AG20443 (cell line): ENCODE measurements at places on chromosomes 7 and 10.
A peak's percentile ranks its signal among the peaks of the same experiment; 100 is the strongest.

DNA sequence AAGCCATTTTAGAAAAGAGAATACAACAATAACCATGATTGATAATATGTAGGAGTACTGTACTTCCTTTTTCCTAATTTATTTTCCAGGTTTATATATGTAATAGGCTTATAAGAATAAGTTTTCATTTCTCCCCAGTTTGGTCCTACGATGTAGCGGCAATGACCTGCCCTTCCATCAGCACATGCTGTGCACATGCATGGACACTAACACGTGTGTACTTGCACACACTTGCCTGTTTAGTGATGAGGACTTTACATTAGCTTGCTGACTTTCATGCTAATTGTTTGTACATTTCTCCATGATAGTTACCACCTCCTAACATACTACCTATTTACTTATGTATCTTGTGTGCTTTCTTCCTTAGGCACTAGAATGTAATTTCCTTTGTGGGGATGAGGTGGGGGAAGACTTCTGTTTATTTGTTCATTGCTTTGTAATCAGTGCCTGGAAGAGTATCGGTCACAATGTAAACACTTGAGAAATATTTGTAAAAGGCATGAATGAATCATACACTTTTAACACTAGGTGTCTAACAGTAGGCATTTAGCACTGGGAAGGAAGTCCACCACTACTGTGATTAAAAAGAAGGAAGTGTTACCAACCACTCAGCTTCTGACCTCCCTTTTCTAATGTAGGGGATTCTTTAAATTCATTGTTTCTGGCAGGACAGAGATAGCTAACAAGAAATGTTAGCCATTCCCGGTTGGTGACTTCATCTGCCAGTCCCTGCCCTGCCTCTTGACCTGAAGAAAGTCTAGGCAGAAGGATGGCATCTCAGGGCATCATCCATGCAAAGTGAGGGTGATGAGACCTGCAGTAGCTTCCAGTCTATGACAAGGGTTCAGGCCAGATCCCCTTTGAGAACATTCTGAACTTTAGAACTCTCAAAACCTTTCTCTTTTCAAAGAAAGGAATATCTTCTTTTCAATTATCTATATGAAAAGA, 120.2 kb upstream of the RAB18 start:
- no peak for DNase-seq

DNA sequence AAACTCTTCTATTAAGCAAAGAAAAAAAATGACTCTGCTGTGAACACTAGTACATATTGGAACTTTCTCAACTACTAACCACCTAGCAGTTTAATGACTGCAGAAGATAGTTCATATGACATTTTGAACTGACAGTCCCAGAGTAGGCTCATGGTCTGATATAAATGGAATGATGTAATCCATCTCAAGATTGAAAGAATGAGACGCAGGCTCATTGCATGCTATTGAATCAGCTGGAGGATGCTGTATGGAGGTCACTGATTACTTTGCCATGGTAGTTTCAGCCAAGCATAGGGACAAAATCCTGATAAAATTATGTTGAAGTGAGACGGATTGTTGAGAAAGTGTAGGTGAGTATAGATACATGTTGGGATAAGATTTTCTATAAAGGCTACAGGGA, 217.6 kb upstream of the SEMA3E start:
- DNase-seq, result no peak

- no peak for DNase-seq
These were observed 6.1 kb upstream of the COA1 start for GRCh38 chr7:43735403-43735801.

- DNase-seq, result no peak
These were observed 32.0 kb downstream of the GRID1 start for GRCh38 chr10:86334488-86335085.

GRCh38 chr10:96501985-96502384, 11.7 kb downstream of the TLL2 start:
- DNase-seq, result peak; percentile 4

DNA sequence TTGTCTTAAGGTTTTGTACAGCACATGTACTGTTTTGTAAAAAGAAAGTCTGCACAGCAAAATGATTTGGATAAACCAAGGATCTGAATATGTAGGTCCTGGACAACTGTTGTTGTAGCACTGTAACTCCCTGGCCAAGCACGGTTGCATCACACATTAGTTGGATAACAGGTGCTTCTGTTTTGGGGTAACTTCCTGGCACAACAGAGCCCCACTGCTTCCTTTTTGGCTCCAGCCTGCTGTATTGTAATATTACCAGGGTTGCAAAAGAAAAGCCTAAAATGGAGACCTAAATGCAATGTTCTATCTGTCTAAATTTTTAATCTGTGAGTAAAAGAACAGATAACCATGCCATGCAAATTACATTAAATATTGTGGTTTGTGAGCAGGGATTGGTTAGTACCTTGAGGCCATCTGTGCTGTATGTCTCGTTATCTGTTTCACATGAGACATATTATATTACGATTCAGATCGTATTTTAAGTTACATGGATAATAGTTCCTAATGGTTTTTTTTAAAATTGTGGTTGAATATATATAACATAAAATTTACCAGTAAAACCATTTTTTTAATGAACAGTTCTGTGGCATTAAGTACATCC, 27.5 kb upstream of the WAC start:
- no peak for DNase-seq

DNA sequence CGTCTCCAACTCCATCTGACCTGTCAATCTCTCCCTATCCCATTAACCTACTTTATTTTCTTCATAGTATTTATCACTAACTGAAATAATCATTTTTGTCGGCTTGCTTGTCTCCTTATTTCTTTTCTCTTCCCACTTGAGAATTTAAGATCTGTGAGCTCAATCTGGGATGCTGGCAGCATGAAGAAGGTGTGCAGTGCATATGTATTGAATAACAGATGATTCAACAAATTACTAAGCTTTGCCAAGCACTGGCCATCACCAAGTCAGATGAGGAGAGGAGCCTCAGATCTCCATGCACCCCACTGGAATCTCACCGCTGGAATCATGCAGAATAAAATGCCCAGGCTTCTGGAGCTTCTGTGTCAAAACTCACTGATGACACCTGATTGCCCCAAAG, 47.6 kb upstream of the PPP1R3C start:
- DNase-seq, result no peak

DNA sequence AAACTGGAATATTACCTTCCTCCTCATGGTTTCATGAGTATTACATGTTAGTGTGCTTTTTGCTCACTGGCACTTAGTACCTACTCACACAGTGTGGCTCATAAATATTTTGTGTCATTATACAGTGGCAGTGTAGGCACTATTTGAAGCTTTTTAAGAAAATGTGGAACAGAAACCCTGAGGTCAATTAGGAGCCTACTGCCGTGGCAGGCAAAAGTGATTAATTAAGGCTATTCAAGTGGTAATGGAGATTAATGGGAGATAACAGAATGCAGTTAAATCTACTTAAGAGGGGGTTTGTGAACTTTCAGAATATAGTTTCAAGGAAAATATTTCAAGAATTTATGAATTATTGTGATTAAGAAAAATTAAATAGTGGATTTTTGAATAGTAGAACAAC, 277.6 kb downstream of the HGF start:
- no peak for DNase-seq

DNA sequence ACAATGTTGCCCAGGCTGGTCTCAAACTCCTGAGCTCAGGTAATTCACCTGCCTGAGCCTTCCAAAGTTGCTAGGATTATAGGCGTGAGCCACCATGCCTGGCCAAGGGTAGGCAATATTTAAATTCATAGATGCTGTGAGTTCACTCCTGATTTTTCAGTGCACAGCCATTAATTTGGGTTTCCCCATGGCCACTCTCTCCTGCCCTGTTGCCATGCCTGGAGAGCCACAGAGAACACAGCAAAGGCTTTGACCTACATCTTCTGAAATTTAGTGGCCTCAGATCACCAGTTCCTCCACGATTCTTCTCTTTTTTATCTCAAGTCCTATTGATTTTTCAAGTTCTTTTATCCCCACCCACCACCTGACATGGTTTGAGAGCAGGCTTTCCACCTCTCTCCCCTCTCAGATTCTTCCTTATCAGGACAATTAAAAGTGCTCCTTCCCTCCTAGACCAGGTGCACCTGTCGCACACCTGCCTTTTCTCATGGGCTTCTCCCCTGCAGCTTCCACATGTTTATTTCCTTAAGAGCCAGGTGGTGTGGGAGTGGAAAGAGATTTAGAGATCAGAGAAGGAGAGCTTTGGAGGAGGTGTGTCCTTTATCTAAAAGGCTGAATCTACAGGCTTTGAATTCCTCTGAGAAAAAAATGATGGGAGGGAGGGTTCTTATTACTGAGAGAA, 123.8 kb downstream of the ADRA2A start:
- DNase-seq, result no peak

DNA sequence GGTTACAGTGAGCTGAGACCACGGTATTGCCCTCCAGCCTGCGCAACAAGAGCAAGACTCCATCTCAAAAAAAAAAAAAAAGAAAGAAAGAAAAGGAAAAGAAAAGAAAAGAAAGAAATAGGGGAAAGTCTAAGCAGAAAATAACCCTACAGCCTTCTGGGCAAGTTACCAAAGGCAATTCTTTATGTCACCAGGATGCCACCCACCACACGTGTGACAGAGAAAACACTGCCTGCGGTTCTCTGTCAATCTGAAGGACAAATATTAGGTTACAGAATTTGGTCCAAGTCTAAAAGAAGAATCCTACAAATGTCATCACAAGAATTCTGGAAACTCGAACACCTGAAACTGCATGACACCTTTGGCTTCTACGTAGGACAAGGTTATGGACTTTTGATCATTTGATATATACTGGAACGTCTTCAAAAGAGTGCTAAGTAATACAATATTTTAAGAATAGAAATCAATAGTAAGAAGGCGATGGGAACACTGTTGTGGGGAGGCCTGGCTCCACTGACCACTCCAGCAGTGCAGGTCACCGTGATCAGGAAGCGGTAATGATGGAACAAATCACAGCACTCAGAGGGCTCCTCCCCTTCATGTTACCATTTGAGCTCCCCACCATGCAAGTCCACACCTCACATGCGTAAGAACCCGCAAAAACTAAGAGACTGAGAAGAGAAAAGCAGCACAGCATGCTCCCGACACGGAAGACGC, 75.8 kb downstream of the MAD1L1 start:
- DNase-seq, result no peak

- DNase-seq, result no peak
These were observed 21.9 kb upstream of the LANCL2 start for GRCh38 chr7:55343002-55343781.

GRCh38 chr7:94307399-94308048, 87.2 kb upstream of the COL1A2 start:
- no peak for DNase-seq

DNA sequence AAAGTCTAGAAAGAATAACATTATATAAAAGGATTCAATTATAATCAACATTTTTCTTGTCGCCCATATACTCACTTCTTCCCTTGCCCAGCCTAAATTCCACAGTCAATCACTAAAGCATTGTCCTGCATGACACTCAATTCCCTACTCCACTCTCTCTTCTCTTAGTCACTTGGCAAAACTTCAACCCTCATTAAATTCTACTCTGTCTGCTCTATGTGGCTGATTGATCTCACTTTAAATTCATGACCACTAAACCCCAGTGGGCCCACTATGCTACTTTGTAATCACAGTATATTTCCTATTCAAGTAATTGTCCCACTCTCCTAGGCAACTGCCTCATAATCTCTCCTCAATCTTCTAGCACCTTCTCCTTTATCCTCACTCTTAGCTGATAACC, 54.1 kb downstream of the MTERF1 start:
- DNase-seq, result no peak

GRCh38 chr7:68601826-68602225, 996.4 kb upstream of the AUTS2 start:
- DNase-seq, result no peak

- no peak for DNase-seq
These were observed 7.5 kb upstream of the GPER1 start for GRCh38 chr7:1080252-1080920.

DNA sequence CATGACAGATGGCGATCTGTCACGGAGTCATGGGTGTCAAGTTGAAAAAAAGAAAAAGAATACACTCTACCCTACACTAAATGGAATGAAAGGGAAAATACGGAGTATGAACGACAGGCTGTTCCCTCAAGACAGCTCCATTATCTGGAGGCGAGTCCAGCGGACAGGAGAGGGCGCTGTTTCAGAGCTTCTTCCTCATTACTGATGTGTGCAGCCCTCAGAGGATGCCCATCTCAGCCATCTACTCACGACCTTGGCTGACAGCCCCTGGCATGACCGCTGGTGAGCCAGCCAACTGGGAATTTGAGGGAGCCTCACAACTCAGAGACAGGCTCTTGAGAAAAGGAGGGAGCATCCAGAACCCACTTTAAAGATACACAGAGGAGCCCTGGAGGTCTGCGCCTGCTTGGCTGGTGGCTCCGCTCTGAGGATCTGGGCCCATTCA, 49.6 kb upstream of the SMNDC1 start:
- peak; percentile 79 for DNase-seq

DNA sequence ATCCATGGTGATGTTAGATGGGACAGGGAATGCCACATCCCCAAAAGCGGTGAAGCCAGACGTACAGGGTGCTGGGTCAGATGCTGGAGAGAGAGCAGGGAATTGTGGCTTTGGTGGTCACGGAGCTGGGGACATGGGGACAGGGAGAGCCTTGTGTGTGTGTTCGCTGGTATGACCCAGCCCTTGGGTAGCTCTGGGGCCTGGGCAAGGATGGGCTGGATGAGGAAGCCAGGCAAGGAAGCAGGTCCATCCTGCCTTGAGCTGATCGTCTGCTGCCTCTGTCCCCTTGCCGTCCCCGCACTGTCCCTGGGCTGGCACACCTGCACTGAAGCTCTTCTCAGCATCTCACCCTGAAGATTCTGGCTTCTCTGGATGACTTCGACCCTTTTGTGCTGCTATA, 15.4 kb upstream of the CLDN4 start:
- DNase-seq, result no peak

- no peak for DNase-seq
These were observed 395.9 kb downstream of the GRM8 start for GRCh38 chr7:126856691-126857291.

DNA sequence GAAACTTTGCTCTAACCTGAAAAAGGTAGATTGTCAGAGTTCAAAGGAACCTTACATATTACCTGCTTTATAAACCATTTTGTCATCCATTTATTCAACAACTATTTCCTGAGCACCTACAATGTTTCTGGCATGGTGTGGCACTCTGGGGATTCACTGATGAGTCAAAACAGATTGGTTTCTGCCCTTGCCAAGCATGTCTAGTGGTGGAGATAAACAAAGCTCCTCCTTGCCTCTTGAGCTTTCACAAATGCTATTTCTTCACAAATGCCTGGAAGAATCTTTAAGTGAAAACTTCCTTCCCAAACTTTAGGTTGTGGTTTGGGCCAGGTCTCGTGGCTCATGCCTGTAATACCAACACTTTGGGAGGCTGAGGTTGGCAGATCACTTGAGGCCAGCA, 85.1 kb upstream of the RELN start:
- DNase-seq, result no peak

GRCh38 chr7:70698219-70698832, 433.6 kb upstream of the GALNT17 start:
- DNase-seq, result peak; percentile 73

DNA sequence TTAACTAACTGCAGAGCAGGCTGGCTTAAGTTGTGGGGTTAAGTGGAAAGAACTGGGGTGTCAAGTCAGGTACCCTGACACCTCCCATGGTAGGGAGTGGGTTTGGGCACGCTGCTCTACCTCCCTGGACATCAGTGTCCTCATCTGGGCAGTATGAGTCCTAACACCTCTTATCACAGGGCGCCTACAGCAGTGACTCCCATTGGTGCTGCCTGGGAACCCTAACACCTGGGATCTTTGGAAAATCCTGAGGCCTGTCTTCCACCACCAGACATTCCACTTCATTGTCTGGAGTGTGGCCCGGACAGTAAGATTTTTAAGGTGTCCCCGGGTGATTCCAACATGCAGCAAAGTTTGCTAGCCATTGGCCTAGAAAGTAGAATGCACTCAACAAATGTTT, 239.1 kb downstream of the SKAP2 start:
- DNase-seq, result no peak

GRCh38 chr7:132977234-132977633, 104.7 kb downstream of the CHCHD3 start:
- DNase-seq, result no peak
